ENCODE measurements at places on chromosomes 16 and 17. TPM values are rescaled to one million over a fixed set of nuclear protein-coding genes. Genes with fewer than 3 reads are reported as not detected.

- no peak for DNase-seq
These were observed 180.5 kb downstream of the SHISA9 start for GRCh38 chr16:13081825-13082331.

DNA sequence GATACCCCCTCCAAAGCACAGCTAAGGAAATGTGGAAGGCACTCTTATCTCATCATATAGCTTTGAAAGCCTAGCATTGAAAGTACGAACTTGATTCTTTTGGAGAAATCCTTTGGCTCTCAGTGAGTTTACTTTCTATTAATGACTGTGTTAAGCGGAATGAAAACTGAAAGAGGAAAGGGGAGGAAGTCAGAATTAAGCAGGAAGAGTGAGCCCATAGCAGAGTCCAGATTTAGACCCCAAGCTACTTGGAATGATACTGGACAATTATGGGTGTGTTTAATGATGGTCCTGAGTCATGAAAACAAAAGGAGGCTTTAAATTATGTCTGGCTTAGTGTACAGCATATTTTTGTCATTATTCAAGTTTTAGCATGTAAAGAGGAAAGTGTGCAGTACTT lies 42.2 kb downstream of the TENT4B start:
- no peak for DNase-seq

GRCh38 chr17:64991726-64992125 lies 64.8 kb downstream of the GNA13 start:
- no peak for DNase-seq

Gene KCNH6
- total RNA-seq = not detected

DNA sequence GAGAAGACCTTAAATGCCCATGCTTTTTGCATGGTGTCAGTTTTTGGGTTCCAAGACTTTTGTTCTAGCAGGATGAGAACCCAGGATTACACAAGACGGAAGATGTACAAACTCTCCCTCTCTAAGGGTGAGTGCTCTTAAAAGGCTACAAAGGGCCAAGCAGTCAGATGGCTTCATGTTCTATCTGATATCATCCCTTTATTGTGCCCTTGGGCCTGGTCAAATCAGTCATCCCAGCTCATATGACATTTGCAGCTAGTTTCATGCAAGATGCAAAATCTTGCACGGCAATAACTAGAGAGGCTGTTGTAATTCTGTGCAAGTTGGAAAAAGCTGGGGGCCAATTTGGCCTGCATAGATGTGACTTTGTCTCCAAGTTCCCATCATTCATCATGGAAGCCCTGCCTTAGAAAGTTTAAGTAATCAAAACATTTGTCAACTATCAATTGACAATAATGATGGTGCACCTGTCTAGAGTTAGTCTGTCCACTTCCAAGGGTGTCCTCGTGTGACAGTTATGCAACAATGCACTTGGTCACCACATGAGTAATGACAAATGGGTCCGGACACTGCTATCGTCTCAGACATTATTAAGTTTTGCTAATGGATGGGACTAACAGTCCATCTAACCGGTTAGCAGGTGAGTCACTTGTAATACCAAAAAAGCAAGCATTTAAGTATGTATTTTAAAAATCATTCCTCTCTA lies 58.6 kb upstream of the ZFHX3 start:
- no peak for DNase-seq

Gene CDH3
- total RNA-seq = not detected

Gene IL17C
- 0.86 TPM for total RNA-seq

GRCh38 chr16:83701494-83701893 lies 106.3 kb upstream of the HSBP1 start:
- peak; percentile 23 for DNase-seq

Gene RPUSD1
- 42.1 TPM for total RNA-seq

DNA sequence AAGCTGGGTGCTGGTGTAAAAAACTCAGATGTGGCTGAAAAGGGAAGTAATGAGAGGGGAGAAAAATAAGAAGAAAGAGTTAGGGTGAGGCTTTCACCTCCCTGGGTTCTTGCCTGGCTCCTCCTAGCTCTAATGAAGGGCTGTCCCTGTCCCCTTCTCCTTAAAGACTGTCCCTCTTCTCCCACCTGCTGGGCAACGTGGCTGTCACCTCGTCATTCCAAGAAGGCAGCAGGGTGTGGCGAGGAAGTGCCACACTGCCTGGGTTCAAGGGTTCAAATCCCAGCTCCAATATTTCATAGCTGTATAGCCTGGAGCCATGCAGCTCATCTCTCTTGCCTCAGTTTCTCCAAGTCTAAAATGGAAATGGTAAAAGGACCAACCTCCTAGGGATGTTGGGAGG lies 122.5 kb upstream of the CACNG5 start:
- DNase-seq = no peak

Gene ZNF200
- total RNA-seq = 13.9 TPM
